ENCODE measurements at places on chromosomes 7 and 10. TPM values are rescaled to one million over a fixed set of nuclear protein-coding genes. Genes with fewer than 3 reads are reported as not detected.

DNA sequence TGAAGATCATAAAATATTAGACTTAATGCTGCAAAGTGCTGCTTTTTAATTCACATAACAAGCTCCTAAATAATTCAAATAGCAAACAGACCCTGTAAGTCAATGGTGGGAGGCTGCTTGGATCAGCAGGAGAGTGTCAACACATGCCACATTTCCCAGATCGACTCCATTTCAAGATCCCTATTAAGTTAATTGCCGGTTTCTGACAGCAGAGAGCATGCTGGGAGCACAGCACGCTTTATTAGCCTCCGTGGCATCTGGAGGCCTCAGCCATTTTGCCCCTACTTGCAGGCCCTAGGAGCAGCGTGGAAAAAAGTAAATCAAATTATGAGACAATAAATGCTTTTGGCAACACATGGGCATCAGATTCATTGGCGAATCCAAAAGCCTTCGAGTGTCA lies 201.0 kb downstream of the EMX2 start:
- DNase-seq: no peak

GRCh38 chr7:111734954-111735660 lies 172.8 kb upstream of the IMMP2L start:
- no peak for DNase-seq

- DNase-seq: no peak
These were observed 9.1 kb upstream of the PROSER2 start for GRCh38 chr10:11813855-11814567.

GRCh38 chr10:52297747-52298146 lies 16.3 kb upstream of the DKK1 start:
- no peak for DNase-seq

- no peak for DNase-seq
These were observed 19.6 kb downstream of the GIMAP5 start for GRCh38 chr7:150756858-150757257.

DNA sequence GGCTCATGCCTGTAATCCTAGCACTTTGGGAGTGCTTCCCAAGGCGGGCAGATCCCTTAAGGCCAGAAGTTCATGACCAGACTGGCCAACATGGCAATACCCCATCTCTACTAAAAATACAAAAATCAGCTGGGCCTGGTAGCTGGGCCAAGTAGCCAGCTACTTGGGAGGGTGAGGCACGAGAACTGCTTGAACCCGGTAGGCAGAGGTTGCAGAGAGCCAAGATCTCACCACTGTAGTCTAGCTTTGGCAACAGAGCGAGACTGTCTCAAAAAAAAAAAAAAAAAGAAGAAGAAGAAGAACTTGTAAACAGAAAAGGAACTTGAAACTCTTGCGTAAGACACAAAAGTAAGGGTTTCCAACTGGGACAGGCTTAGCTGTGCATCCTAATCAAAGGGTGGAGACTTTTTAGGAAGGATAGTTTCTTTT lies 5.6 kb upstream of the IFIT2 start:
- no peak for DNase-seq

ITGB8 gene
- 19.9 TPM for total RNA-seq

COL13A1 gene
- 9.5 TPM for total RNA-seq
